ENCODE measurements at places on chromosomes 5 and 9.

DNA sequence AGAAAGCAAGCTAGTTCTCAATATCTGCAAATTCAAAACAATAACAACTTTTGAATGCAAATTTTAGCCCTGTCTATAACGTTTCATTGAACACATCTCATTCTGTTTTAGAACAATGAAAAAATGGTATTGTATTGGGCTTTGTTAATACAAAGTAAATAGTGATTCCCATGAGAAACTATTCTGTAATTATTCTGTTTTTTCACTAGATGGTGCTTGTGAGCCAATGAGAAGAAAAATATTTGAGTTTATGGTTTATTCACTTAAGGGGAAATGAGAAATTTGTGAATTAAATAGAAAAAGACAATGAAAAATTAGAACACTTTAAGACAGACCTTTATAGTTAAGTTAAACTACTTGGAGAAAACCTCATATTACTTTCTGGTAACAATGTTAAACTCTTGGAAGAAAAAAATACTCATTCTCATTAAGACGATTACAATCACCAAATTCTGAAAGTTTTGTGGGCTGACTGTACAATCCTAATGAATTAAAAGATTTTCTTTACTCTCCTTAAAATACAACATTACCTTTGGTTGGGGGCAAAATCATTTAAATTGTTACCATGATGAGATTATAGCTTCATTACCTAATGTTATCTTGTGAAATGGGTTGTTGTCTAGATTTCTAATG lies 127.0 kb downstream of the NNT start:
- no peak for DNase-seq

DNA sequence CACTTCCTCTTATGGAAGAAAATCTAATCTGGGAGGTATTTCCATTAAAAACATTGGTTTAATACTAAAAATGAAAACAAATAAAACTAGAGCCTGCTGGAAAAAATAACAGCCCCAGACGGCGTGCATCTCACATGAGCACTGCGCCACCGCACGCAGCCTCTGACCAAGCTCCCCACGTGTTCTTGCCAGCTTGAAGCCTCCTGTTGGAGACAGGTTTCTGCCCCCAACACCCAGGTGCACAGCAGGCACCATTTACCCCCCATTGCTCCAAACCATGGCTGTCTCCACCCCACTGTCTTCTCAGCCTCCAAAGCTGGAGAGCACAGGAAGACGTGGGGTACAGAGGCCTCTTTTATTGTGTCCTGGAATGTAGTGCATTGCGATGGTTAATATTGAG lies 10.7 kb upstream of the COL5A1 start:
- DNase-seq, result no peak

DNA sequence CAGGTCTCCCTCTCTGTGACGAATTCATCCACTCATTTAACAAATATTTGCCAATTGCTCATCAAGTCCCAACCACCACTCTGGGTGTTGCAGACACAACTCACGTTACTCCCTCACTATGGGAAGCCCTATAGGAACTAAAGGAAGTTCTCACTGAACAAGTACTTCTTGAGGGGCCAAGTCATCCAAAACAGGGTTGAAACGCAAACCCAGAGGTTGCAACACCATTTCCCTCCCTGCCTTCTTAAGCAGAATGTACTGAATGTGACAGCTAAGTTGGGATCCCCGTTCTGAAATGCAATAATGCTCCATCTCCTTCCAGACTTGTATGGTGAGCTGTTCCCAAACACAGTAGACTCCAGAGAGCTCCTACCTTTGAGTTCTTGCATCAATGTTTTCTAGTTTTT lies 34.3 kb downstream of the EPB41L4B start:
- peak; percentile 90 for DNase-seq

- no peak for DNase-seq
Observed at GRCh38 chr9:18343784-18344183, 130.2 kb upstream of the ADAMTSL1 start.

- DNase-seq, result no peak
Observed at GRCh38 chr9:133273819-133274218, 1.2 kb downstream of the ABO start.

- no peak for DNase-seq
Observed at GRCh38 chr5:133928587-133929393, 39.6 kb downstream of the C5orf15 start.

- no peak for DNase-seq
Observed at GRCh38 chr9:7153566-7153965, 395.8 kb downstream of the KDM4C start.

- no peak for DNase-seq
Observed at GRCh38 chr5:134132372-134133187, 18.1 kb downstream of the TCF7 start.

DNA sequence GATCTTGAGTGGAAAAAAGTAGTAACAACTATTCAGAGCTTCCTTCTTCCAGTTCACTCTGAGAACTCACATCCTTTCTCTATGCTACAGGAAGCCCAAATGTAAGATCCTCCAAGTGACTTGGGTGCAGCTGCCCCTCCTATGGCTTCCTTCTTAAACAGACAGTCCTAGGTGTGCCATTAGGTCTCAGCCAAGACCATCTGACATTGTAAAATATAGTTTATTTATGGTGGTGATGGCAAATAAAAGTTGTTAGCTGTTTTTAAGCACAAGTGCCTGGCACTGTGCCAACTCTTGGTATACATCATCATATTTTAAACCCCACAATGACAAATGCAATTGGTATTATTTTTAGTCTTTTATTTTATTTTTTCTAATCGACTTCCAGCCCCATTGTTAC lies 58.1 kb downstream of the TMEM252 start:
- DNase-seq, result no peak

DNA sequence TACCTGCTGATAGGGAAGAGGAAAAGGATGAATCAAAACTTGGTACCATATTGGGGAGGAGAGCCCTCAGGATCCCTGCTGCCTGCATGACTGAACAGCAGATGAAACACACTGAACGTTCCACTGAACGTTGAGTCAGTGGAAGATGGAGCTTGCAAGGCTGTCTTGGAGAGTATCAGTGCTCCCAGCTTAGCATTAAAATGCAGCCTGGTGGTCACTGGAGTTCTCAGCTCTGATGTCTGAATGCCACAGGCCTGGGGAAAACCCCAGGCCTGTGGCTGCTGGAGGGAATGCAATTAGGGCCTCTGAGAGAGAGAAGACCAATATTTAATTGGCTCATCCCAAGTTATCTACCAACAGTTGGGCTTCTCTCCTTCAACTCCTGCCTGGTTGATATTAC lies 54.5 kb downstream of the PDE4D start:
- DNase-seq, result no peak

DNA sequence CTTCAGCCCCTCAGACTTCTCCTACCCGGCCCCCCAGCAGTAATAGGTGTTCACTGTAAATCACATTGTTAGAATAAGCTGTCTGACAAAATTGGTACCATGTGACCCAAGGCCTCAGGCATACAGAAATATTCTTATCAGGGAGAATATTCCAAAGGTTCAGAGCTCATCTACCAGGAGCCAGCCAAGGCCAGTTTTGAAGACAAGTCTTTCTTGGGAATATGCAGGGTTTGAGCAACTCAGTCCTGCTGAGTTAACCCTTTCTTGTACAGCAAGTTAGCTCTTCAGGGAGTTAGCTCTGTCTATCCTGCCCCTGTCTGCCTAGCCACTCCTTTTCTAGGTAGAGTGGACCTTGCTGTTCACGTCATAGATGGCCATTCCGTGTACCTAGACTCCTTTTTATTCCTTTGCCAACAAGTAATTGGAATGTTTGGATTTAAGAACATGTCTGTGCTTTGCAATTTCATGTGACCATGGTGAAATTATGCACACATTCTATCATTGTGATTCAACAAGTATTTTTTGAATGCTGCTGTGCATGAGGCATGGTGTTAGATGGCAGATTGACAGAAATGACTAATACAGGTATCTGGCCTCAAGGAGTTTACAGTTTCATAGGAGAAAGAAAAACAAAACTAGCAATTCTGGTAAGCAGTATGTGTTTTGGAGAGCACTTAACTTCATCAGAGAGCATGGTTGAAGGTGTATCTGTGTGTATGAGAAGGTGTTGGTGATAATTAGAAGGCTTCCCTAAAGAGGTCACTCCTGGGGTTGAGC lies 22.6 kb downstream of the TGFBR1 start:
- DNase-seq, result peak; percentile 8

DNA sequence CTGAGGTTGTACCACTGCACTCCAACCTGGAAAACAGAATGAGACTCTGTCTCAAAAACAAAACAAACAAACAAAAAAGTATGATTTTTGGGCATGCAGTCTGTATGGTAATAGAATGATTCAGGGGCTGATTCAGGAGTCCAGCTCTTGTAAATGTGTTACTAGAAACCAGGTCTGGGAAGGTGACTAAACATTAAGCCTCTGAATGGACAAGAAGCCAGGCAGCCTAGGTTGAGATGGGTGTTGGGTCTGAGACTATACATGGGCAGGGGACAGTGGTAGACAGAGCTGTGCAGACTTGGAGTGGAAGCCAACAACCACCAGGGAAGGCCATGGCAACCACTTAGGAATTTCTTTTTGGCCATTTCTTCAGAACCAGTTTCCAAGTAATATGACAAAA lies 64.9 kb upstream of the TLE1 start:
- no peak for DNase-seq

DNA sequence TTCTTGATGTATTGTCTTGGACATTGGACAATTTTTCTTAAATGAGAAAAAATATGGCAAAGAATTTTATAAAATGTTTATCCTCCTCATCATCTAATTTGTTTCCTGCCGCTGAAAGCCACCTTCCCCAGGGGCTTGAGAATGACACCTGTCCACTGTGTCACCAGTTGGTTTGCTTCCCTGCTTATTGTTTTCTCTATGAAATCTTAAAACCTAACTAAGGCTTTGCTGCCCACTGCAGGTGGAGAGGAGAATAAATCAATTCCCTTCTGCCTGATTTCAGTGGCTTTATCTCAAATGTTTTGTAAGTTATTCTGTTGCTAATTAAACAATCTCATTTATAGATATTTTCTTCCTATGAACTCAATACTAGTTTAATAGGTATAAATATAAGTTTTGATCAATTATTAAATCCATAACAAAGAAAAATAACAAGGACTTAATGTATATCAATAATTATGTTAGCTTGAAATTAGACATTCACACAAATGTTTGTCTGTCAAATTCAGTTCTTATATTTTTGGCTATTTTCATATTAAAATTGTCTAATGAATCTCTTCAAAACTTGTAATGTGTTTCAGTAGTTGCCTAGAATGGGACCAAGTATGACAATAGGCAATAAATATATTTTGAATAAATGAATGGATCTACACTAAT lies 822.5 kb downstream of the PTPRD start:
- peak; percentile 34 for DNase-seq

- no peak for DNase-seq
Observed at GRCh38 chr5:157600252-157600651, 24.7 kb upstream of the ADAM19 start.

- no peak for DNase-seq
Observed at GRCh38 chr5:67235399-67236110, 39.0 kb upstream of the CD180 start.

GRCh38 chr5:59609501-59610265 lies 283.8 kb downstream of the PDE4D start:
- DNase-seq, result peak; percentile 60

- no peak for DNase-seq
Observed at GRCh38 chr5:176620333-176620981, 9.9 kb downstream of the SNCB start.

DNA sequence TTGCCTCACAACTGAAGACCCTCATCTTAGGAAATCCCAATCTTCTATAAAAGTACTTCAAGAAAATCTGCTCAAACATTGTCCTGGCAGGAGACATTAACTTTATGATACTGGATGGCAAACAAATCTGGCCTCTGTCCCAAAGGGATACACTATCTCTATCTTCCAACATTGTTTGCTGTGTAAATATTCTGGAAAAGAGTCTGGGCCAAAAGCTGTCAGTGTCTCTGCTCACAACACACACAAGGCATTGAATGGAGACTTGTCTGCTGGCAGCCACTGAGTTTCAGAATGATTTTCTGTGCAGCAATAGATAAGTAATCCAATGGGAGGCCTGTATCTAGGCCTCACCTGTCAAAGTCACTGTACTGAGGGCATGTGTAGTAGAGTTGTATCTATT lies 471.1 kb downstream of the DMAC1 start:
- DNase-seq, result no peak

GRCh38 chr9:78769690-78770089 lies 472.8 kb downstream of the PSAT1 start:
- DNase-seq, result peak; percentile 10

- DNase-seq, result peak; percentile 75
Observed at GRCh38 chr9:88777498-88778312, 213.6 kb upstream of the S1PR3 start.

GRCh38 chr5:11346336-11346735 lies 557.9 kb downstream of the CTNND2 start:
- DNase-seq, result no peak

GRCh38 chr9:99785010-99785590 lies 36.6 kb upstream of the NR4A3 start:
- DNase-seq, result no peak
